ENCODE measurements at places on chromosomes 1 and 21.

DNA sequence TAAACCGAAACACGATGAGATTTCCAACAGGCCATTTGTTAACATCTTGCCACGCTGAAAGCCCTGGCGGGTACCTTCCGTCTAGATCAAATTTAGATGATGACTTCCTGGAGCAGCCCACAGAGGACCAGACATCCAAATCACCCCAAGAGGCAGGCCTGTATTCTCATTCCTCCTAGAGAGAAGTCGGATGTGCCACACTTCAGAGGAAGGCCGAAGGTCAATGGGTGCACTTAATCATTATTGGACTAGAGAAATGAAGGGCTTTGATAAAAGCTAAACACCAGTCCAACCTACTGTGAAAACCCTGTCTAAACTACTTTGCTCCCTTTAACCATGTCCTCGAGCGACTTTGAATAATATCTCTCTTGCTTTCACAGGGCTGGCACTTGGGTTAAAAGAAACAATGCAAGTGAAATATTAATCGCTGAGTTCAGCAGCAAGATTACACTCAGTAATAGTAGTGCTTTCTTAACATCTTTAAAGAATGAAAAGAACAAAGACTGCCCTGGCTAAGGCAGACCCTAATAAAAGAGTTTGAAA is 76.5 kb downstream of the BCAR3 start:
- no peak for DNase-seq

- DNase-seq, result no peak
These were observed 943 bp downstream of the ERRFI1 start for GRCh38 chr1:8025061-8025670.

GRCh38 chr1:236166041-236166440 is 23.7 kb downstream of the GPR137B start:
- no peak for DNase-seq

- no peak for DNase-seq
These were observed 1.1 kb upstream of the KCNQ4 start for GRCh38 chr1:40782371-40782956.

DNA sequence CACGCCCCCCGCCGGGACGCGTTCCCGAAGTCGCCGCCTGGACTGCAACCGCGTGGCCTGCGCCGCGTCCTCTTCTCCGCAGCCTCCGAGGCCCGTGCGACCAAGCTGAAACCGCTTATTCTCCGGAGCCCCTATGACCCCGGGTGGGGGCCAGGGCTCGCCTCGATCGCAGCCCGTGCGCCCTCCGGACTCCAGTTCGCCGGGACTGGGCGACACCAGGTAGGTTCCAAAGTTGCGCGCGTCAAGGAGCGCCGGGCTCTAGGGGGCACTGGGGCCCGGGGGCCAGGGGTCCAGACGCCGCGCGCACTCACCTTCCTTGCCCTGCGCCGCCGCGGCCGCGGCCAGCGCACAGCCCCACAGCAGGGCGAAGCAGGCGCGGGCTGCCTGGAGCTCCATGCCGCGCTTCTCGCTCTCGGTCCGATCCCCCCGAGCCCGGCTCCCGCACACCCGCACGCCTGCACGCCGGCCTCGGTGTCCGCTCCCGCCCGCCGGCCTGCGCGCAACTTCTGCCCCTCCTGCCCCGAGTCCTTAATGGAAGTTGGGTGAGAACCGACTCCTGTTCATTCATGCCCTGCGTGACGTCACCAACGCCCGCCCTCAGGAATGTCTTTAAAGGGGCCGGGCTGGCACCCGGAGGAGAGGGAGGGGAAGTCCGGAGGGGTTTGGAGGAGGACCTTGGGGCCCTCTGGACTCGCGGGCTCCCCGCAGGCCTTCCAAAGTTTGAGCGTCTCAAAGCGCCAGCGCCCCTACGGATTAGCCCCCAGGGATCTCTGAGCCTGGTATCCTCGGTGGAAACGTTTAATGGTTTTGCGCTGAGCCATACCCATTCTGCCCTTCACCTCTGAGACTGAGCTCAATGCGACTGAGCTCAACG is at the start of gene EPHA2:
Gene EPHA2 (minus strand): TSS at position 533 of the 874 bp plus-strand sequence. CDS start 137 bp downstream, at position 396.
- peak; percentile 86 for DNase-seq

DNA sequence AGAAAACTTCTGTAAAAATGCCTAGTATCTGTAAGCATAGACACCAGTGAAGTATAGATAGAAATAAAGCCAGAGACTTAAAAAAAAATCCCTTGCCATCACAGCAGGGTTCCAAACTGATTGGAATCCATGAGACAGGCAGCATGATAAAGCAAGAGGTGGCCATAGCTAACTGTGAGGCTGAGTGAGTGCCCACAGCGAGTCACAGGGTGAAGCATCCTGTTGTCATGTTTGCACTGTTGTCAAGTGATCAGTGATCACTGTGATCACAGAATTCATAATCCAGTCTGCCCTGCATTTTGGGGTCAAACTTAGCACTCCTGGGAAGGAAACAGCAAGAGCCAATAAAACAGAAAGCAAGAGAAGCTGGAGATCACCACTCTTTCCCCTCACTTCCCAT is 33.3 kb downstream of the LRRC8B start:
- DNase-seq, result peak; percentile 14

DNA sequence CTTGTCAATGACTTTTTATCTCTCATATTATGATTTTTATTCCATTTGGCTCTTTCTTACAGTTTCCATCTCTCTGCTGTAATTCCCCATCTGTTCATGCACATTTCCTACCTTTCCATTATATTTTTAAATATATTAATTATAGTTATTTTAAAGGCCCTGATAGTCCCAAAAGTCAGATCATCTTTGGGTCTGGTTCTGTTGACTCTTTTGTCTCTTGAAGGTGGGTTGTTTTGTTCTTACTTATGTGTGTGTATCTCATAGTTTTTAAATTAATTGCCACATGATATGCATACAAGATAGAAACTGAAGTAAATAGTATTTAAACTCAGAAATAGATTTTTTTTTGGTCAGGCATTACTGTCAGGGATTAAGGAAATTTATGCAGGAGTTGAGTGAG is 178.0 kb upstream of the AJAP1 start:
- DNase-seq, result no peak

DNA sequence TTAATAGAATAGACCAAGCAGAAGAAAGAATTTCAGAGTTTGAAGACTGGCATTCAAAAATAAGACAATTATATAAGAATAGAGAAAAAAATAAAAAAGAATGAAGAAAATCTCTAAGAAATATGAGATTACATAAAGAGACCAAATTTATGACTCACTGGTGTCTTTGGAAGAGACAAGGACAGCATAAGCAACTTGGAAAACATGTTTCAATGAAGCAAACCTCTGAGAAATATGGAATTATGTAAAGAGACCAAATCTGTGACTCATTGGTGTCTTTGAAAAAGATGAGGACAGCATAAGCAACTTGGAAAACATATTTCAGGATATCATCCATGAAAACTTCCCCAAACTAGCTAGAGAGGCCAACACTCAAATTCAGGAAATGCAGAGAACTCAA is 60.4 kb upstream of the LYPLAL1 start:
- no peak for DNase-seq

DNA sequence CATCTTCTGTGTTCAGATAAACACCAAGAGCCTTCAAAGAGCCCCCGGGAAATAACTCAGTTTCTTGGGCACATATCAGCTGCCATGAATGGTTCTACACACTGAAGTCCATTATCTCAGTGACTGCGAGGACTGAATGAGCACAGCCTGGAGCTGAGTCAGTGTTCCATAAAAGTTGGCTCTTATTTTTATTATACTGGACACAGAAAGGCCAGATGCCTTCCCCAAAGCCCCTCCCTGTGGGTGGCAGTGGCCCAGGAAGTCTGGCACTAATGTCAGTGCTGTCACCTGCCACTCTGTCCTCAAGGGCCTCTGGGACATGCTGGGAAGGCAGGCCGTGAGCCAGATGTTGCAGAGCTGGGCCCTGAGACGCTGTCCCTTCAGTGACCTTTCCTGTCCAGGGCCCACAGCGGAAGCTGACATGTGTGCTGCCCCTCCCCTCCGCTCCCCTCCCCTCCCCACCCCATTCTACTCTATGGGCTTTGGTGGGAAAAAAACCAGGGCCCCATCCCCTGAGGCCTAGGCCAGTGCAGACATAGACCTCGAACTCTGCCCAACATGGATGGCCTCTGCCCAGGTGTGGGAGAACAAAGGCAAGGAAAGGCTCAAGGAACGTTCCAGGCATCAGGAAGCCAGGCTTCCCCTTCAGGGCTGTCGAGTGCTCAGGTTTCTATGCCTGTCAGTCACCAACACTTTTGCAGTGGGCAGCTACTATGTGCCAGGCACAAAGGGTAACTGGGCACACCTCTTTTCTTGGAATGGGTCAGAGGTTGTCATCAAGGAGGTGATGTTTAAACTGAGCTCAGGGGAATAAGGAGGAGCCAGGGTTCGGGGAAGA is 22.4 kb upstream of the NPPB start:
- no peak for DNase-seq

- DNase-seq, result peak; percentile 72
These were observed 148.4 kb downstream of the GPATCH2 start for GRCh38 chr1:217482356-217483102.

GRCh38 chr1:59556802-59557548 is 257.8 kb upstream of the HOOK1 start:
- DNase-seq, result no peak

GRCh38 chr1:89755591-89755990 is 65.2 kb upstream of the LRRC8D start:
- no peak for DNase-seq

DNA sequence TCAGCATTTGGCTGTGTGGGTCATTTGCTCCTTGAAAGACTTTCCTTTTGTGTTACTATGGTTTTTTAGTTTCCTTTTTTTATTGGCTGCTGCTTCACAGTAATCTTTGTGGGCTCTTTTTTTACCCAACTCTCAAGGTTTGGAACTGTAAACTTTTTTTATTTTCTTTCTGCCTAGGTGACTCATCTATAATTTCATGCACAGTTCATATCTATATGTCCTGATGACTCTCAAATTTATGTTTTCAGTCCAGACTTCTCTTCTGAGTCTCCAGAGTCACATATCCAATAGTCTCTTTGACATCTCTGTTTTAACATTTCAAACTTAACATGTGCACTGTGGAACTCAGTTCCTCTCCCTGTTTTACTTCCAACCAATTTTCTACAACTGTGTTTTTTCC is 83.4 kb downstream of the ATF6 start:
- DNase-seq, result peak; percentile 28

GRCh38 chr21:29508301-29508700 is 209.6 kb downstream of the BACH1 start:
- no peak for DNase-seq

DNA sequence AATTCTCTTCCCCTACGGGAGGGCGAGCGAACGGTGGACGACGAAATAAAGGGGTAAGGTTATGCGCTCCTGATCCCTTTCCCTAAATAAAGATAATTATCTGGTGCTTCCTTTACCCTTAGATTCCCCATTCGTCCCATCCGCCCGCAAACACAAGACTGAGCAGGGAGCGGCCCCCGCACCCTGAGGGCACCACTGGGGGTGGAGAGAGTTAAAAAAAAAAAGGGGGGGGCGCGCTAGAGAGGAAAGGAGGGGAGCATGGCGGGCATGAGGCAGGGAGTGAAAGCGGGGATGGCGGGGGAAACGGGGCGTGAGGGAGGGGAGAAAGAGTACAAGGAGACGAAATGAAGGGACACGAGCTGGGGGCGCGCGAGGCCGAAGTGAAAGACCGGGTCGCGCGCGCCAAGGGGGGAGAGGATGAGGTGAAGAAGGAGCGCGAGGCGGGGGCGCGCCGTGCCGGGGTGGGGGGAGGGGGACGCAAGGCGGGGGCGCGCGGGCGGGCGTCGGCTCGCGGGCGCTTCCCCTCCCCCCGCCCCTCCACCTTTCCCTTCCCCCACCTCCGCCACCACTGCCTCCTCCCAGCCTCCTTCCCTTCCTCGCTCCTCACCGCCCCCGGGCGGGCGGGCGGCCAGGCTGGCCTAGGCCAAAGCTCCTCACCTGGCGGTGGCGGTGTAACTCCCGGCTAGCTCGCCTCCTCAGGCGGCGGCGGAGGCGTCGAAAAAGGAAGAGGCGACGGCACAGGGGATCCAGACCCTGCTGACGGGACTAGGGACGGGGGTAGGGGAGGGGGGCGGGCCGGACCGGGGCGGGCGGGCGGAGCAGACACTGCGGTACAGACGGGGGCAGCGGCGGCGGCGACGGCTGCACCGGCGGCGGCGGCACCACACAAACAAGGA is 448 bp downstream of the GATAD2B start:
- no peak for DNase-seq

DNA sequence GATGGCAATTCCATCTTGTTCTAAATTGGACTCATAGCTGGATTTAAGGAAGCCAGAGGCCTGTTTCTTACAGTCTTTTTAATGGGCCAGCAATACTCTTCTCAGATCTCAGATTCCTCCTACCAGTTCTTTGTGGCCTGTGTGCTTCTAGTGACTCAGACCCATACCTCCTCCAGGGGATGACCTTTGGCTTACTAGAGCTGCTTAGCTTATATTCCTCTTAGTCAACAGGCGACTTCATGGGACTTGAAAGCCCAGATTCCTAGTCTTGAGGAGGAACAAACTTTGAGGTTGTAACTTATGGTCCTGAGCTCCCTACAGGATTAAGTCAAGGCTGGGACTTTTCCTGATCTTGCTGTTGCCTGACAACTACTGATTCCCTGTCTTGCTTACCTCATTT is 12.4 kb upstream of the PAPPA2 start:
- DNase-seq, result peak; percentile 9

DNA sequence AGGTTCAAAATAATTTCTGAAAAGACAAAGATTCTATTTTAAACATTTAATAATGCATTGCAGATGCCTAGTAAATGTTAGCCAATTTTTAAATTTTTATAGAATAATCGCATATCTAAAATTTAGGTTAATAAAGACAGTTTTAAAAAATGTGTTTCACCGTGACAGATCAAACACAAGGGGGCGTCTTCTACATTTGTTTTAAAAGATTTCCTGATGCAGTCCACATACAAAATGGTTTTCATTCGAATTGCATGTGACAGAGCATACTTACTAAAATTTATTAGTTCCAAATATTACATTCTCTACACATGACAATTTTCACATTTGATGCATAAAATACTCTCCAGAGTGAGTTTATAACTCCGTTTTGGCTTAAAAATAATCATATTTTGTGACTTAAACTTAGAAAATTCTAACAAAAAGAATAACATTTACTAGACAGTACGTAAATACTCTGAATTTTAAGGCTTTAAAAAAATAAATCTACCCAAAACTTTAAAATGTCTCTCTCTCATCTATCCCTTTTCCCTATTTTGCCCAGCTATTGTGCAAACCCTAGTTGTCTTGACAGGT is 75.5 kb downstream of the ADAMTS1 start:
- DNase-seq, result peak; percentile 62

DNA sequence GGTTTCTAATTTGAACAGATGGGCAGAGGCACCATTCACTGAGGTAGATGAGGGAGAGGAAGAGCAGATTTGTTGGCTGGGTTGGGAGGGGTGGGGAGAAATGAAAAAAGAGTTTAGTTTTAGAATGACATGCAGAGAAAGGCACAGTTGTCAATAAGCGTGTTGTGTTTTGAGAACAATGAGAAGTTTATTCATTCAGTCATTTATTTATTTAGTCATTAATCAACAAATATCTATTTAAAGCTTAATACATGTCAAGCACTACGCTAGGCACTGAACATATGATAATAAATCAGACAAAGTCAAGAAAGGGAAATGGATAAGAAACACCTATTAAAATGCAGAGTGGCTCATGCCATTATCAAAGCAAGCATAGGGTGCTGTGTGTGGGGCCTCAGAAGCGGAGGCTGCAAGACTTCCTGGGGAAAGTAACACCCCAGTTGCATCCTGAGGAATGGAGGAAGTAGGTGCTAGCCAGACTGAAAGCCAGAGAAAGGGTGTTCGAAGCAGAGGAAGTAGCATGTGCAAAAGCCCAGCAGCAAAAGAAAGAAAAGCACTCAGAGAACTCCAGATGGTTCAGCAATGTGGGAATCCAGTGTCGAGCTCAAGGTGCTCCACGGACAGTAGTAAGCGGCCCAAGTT is 114.1 kb downstream of the RNF220 start:
- no peak for DNase-seq

- DNase-seq, result peak; percentile 17
These were observed 101.4 kb downstream of the PIK3R3 start for GRCh38 chr1:46030876-46031660.

- peak; percentile 49 for DNase-seq
These were observed 112.3 kb upstream of the NFIA start for GRCh38 chr1:60969971-60970509.

Measured in fibroblast of skin of right quadriceps (primary cell).